ENCODE measurements at places on chromosomes 1 and 21. TPM values are rescaled to one million over a fixed set of nuclear protein-coding genes. Genes with fewer than 3 reads are reported as not detected.

DNA sequence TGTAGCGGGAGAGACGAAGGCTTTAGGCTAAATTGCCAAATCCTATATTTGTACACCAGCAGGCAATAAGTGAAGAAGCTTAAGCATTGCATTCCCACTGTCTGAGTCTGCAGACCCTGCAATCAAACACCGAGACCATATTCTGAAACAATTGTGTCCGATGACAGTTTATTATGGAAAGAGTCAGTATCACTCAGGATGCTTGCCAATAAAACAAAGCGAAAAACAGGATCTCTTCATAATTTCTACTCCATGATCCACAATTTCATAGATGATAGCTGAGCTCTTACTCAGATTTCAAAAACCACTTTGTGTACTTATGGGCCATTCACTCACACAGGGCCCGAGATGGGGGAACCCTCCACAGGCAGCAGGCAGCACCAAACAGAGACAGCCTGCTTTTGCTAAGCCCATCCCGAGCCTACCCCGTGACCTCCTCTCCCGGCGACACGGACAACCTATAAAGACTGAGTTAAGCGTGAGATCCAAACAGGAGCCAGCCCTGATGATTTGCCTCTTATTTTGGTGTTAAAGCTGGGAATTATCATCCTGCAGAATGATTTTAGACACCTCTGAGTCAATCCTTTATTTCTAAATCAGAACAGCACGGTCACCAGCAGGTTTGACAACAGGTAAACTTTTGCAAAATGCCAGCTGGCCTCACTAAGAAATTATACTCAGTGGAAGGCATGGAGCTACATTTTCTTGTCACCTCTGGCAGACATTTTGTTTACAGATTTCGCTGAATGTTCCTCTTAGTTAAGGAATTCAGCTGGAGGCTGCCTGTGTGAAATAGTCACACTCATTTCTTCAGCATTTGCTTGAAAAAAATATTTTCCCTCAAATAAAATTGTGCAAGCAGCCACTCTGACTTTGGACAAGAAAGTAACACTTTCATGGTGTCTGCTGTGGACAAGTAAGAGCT, 212.4 kb downstream of the GPATCH2 start:
- H3K4me3 ChIP-seq, result no peak overlapping the region
- DNase-seq, result no peak
- no peak overlapping the region for H3K27ac ChIP-seq
- H3K4me1 ChIP-seq, result no peaks in the 10 kb centered on the region
- H3K27me3 ChIP-seq, result no peaks in the 10 kb centered on the region

Gene SPATA45
- not detected for total RNA-seq

Gene NKAIN1
- not detected for total RNA-seq

- no peak overlapping the region for H3K27ac ChIP-seq
- no peaks in the 10 kb centered on the region for H3K36me3 ChIP-seq
- H3K4me3 ChIP-seq, result no peak overlapping the region
- no peaks in the 10 kb centered on the region for H3K27me3 ChIP-seq
Measured at GRCh38 chr1:33446590-33446989, 15.7 kb upstream of the PHC2 start.

- H3K27me3 ChIP-seq, result no peaks in the 10 kb centered on the region
- peak overlapping the region; percentile 88 for H3K27ac ChIP-seq
- no peak for DNase-seq
- peak overlapping the region; percentile 75 for H3K4me3 ChIP-seq
- H3K4me1 ChIP-seq, result peaks cover 84% of the 10 kb centered on the region
Measured at GRCh38 chr21:44299085-44299457, 782 bp upstream of the PFKL start.

Gene SH2D1B
- total RNA-seq, result 5.0 TPM

DNA sequence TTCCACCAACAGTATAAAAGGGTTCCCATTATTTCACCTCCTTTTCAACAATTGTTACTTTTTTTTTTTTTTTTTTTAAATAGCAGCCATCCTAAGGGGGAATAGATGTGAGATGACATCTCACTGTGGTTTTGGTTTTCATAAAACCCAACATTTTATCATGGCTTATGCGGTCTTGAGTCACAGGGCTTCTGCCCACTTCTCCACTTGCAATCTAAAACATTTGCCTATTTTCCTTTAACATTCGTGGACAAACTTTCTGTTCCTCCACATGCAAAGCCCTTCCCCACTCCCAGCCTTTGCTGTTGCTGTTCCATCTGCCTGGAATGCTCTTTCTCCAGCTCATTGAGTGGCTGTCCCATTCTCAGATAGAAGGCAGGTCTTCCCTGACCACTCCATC, 239.7 kb upstream of the KCNK2 start:
- H3K4me3 ChIP-seq, result no peak overlapping the region
- H3K4me1 ChIP-seq, result no peaks in the 10 kb centered on the region
- H3K27me3 ChIP-seq, result no peaks in the 10 kb centered on the region
- no peak overlapping the region for H3K27ac ChIP-seq
- no peak for DNase-seq

GRCh38 chr1:54962612-54963395, 17.6 kb upstream of the TMEM61 start:
- H3K27ac ChIP-seq, result no peak overlapping the region
- H3K4me3 ChIP-seq, result no peak overlapping the region
- no peak for DNase-seq

DNA sequence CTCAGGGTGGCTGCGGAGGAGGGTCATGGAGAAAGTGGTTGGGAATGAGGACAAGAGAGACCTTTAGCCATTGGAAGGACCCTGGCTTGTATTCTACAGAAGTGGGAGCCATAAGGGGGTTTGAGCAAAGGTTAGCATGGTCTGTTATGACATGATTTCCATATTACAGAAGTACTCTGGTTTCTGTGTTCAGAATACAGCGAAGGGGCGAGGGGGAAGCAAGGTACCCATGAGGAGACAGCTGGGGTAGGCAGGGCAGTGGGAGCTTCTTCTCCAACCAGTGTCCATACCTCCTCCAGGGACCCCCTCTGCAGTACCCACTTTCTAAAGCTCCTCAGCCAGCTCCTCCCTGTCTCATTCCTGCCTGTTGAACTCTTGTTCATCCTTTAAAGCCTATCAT, 21.9 kb upstream of the KCNE1 start:
- DNase-seq, result no peak
- H3K27me3 ChIP-seq, result no peaks in the 10 kb centered on the region
- H3K4me1 ChIP-seq, result peaks cover 4% of the 10 kb centered on the region
- H3K27ac ChIP-seq, result no peak overlapping the region

- no peaks in the 10 kb centered on the region for H3K27me3 ChIP-seq
- H3K27ac ChIP-seq, result no peak overlapping the region
- H3K36me3 ChIP-seq, result no peaks in the 10 kb centered on the region
- peaks cover 14% of the 10 kb centered on the region for H3K4me1 ChIP-seq
- no peak for DNase-seq
- no peak overlapping the region for H3K4me3 ChIP-seq
Measured at GRCh38 chr21:35203093-35203977, 154.2 kb upstream of the RUNX1 start.

Gene SLC22A15
- total RNA-seq, result 12.9 TPM

DNA sequence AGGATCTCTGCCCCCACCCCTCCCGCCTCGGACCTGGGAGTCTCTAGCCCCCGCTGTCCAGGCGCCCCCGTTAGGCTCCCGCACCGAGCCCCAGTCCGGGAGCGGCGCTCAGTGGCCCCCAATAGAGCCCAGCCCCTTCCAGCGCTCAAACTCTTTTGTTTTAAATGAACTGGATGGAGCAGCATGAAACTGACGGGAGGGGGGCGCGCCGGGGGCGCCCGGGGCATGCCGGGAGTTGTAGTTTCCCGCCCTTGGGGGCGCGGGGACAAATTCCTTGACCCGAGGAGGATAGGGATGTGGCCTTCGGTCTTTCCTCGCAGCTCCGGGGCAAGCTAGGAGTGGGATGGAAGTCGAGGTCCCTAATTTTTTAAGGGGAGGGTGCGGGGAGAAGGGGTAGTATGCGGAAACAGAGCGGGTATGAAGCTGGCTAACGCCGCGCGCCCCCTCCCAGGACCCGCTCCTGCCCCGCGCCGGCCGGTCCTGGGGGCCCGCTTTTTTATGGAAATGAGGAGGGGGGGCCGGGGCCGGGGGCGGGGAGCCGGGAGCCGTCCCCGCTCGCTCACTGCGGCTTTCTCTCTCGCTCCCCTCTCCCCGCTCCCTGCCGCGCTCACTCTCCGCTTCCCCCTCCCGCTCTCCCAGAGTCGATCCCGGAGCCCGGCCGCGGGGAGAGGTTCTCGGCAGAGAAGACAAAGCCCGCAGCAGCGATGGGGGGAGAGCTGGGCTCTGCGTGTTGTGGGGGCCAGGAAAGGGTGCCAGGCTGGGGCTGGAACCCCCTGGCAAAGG, at the start of gene MEX3A:
Gene MEX3A (minus strand): TSS at position 157 of the 783 bp plus-strand sequence. CDS start 467 bp downstream, outside the sequence.
- peak within 1 kb of the TSS; percentile 83 for H3K4me3 ChIP-seq
- peaks cover 27% of the 10 kb centered on the region for H3K4me1 ChIP-seq
- peak within 1 kb of the TSS; percentile 50 for H3K27ac ChIP-seq

DNA sequence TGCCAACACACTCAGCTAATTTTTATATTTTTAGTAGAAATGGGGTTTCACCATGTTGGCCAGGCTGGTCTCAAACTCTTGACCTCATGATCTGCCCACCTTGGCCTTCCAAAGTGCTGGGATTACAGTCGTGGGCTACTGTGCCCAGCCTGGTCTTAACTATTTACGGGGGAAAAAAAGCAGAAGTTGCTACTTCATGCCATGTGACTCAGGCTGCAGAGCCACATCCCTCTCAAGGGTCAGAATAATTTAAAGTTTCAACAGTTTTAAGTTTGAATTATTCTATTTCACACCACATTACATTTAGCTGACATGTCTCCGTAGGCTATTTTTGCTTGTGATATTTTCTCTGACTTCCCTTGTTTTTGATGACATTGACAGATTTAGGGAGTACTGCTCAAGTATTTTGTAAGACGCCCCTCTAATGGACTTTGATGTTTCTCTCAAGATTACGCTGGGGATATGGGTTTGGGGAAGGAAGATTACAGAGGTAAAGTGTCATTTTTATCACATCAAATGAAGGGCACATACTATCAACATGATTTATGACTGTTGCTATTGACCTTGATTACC, 14.6 kb upstream of the AGBL4 start:
- no peak overlapping the region for H3K27ac ChIP-seq
- peaks cover 32% of the 10 kb centered on the region for H3K27me3 ChIP-seq
- DNase-seq, result no peak
- H3K36me3 ChIP-seq, result no peaks in the 10 kb centered on the region

Gene APCS
- total RNA-seq, result not detected

GRCh38 chr1:160376525-160377131, 9.8 kb downstream of the NHLH1 start:
- no peak for DNase-seq
- H3K27ac ChIP-seq, result peak overlapping the region; percentile 62
- H3K4me3 ChIP-seq, result no peak overlapping the region
- no peaks in the 10 kb centered on the region for H3K36me3 ChIP-seq

DNA sequence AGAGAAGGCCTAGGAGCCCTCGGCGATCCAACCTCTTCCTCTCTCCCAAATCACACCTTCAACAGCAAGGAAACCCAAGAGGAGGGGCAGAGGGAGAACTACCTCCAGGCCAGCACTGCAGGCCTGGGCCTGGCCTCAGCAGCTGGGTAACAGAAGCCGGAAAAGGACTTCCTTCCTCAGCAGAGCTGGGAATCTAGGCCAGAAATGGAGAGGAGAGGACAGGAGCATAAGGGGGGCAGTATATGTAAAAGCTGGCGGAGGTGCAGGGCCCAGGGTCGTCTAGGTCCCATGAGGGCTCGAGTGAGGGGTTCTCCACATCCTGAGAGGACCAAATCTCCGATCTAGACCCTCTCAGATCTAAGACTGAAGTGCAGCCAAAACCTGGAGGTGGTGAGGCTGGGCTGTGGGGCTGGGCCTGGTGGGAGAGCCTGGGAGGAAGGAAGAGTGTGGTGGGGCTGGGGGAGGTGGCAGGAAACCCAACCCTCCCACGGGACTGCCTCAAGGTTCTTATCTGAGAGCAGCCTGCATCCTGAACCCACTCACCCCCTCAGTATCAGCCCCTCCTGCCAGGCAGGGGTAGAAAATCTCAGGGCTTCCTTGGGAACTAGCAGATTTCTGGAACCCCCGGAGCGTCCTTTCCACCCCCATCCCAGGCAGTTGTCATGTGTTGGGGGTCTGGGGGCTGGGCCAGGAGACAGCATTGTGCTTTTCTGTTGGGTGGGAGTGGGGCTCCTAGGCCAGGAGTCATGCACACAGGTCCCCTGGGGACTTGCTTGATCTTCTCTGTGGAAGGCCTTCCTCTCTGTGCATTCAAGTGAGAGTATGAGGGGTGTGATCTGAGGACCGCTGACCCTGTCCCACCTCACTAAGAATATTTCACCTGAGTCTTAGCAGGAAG, 33.0 kb downstream of the PIK3C2B start:
- H3K4me3 ChIP-seq, result peak overlapping the region; percentile 4
- DNase-seq, result peak; percentile 88
- peaks cover 98% of the 10 kb centered on the region for H3K4me1 ChIP-seq
- peaks cover 58% of the 10 kb centered on the region for H3K36me3 ChIP-seq
- H3K27me3 ChIP-seq, result no peaks in the 10 kb centered on the region

Gene OR10J1
- not detected for total RNA-seq

- DNase-seq, result no peak
- H3K27ac ChIP-seq, result no peak overlapping the region
- peaks cover 25% of the 10 kb centered on the region for H3K4me1 ChIP-seq
- peaks cover 16% of the 10 kb centered on the region for H3K27me3 ChIP-seq
- no peak overlapping the region for H3K4me3 ChIP-seq
- no peaks in the 10 kb centered on the region for H3K36me3 ChIP-seq
Measured at GRCh38 chr1:40856656-40857302, 5.4 kb downstream of the CITED4 start.

DNA sequence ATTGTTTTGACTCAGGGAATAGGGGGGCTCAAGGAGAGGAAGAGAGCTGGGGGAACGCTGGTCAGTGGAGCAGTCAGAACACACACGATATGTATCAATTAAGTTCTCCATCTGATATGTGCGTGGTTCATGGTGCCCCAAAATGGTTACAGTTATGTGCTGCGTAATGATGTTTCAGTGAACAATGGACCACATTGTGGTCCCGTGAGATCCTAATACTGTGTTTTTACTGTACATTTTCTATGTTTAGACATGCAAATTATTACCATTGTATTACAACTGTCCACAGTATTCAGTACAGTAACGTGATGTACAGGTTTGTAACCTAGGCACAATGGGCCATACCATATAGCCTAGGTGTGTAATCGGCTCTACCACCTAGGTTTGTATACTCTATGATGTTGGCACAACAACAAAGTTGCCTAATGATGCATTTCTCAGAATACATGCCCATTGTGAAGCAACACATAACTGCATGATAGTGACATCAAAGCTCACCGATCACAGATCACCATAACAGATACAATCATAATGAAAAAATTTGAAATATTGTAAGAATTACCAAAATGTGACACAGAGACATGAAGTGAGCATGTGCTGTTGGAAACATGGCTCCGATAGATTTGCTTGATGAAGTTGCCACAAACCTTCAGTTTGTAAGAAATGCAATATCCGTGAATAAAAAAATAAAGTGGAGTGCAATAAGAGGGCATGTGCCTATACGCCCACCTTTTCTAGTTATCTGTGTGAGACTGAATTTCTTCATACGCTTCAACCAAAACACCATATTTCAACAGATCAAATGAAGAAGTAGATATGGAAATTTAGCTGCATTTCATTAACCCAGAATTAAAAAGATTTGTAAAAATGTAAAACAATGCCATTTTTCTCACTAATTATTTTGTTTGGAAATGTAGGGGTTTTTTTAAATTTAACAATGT, 14.8 kb upstream of the TMEM54 start:
- peaks cover 37% of the 10 kb centered on the region for H3K27me3 ChIP-seq
- H3K4me3 ChIP-seq, result no peak overlapping the region
- no peaks in the 10 kb centered on the region for H3K4me1 ChIP-seq
- no peak overlapping the region for H3K27ac ChIP-seq

Gene EPHB2
- total RNA-seq, result 7.4 TPM

Data from spleen (tissue), 13 donors.